ENCODE measurements at places on chromosomes 3 and 15.

DNA sequence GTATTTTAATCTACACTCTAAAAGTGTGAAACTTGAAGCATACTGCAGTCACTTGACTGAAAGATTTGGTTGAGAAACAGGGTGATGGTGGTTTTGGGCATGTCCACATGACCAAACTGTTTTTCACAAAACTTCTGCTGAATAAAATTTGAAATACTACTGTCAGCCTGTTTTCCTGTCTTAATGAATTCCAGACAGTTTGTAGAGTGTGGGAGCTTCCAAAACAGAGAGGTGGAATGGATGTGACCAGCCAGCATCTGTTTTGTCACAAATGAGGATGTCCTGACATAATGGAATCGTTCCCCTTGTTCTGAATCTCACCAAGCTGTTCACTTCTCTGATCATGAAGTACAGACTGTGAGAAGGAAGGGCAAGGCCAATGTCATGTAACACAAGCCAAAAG lies 11.8 kb downstream of the MITF start:
- DNase-seq = no peak

- DNase-seq = peak; percentile 28
Measured at GRCh38 chr15:74870436-74871215, 2.5 kb downstream of the SCAMP2 start.

DNA sequence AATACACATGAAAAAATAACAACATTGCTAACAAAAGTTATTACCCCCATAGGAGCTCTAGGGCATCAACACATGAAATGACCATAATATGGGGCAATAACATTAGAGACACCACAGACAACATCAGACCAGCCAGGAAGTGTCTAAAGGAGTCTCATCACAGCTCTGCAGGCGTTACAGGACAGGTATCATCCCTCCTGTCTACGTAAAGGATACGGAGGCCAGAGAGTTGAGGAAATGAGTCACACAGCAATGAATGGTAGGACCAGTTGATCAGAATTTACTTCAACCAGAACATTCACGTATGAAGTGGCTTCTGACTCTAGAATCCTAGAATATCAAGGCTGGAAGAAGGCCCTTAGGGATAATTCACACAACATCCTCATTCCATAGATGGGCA lies 1.8 kb downstream of the NME9 start:
- DNase-seq = no peak

DNA sequence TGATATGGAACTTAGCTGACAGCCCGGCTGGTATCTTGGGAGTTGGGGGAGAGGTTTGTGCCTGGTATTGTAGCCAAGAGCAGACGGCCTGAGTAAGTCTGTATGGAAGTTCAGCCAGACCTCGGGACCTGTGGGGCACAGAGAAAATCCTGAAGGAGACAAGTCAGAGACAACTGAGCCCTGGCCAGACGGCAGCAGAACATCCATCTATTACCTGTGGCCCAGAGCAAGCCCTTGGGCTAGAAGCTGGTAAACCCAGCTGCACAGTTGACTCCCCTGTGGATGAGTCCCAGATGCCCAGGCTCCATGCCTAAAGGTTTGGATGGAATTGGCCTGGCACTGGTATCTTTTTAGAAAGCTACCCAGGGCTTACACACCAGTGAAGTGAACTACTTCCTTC lies 70.4 kb upstream of the DLG1 start:
- DNase-seq = no peak

DNA sequence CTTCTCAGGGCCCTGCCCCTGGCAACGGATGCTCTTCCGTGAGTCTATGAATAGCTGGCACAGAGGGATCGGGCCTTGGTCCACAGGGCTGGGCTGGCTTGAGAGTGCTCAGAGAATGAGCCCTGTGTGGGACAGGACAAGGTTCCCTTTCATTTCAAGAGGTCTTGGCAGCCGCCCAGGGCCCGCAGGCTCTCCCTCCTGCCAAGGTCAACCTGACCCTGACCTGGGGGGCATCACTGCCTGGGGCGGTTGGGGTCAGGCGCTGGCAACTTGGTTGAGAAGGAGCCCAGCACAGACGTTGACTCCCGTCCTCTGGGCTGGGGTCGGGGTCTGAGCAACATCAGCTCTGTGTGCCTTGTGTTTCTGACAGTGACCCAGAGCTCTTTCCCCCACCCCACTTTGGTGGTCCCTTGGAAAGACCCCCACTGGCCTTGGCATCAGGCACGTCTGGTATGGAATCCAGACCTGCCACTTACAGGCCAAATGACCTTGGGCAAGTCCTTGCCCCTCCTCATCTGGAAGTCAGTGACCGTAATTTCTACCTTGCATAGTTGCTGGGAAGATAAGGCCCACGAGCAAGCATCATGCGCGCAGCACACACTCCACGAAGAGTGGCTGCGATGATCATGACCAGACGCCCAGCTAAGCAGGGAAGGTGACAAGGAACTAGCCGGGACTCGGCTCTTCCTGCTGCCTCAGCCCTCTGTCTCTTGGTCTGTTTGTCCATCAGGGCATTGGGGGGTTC lies 36.4 kb downstream of the EPHB3 start:
- DNase-seq = no peak

DNA sequence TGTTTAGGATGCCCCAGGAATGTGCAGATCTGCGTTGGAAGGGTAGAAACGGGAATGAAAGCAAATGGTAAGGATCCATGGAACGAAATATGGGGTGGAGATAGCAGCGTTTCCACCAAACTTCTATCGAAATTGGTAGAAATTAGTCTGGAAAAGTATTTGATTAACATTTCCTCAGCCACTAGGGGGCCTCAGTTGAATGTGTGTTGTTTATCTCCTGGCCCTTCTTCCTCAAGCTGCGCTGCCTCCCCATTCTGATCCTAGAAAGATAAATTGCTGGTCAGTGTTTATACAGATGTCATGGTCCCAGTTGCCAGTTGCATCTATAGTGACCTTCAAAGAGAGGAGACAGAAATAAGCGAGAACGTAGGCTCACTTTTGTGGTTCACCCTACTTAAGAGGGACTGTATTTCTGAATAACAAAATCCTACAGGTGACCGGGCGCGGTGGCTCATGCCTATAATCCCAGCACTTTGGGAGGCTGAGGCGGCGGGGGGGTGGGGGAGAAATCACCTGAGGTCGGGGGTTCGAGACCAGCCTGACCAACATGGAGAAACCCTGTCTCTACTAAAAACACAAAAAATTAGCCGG lies 457.1 kb downstream of the SQOR start:
- DNase-seq = peak; percentile 55

DNA sequence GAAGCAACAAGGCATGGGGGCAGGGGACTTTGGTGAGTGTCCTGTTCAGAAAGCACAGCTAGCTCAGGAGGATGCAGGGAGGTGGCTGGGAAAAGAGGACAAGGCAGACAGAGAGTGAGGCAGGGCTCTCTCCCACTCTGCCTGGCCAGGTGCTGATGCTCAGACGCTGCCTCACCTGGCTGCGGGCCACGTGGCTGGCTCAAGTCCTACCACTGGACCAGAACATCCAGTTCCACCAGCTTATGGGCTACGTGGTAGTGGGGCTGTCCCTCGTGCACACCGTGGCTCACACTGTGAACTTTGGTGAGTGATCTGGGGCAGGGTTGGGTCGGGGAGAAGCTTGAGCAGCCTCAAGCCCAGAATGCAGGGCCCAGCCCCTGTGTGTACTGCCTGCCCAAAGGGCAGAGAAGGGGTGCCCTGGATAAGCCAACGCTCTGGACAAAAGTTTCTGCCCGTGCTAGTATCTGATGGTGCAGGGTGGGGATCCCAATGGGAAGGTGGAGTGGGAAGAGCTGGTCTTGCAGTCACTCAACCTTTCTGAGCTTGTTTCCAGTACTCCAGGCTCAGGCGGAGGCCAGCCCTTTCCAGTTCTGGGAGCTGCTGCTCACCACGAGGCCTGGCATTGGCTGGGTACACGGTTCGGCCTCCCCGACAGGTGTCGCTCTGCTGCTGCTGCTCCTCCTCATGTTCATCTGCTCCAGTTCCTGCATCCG lies 20.9 kb downstream of the NOX5 start:
- DNase-seq = peak; percentile 23

DNA sequence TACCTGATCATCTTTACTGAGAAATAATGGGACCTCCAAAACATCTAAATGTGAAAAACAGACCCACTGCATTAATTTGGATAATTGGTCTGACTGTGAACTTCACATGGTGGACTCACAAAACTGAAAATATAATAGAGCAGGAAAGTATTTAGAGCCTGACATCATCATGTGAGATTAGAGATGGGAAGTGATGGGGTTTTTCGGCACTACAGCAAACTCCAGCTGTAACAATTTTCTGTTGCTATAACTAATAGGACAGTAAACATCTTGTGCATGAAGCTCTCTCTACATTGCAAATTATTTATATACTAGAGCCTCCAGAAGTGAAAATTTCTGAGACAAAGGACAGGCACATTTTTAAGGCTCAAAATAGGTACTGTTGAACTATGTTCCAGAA lies 32.2 kb downstream of the VEPH1 start:
- DNase-seq = no peak

GRCh38 chr3:114401346-114401745 lies 107.5 kb downstream of the TIGIT start:
- no peak for DNase-seq

DNA sequence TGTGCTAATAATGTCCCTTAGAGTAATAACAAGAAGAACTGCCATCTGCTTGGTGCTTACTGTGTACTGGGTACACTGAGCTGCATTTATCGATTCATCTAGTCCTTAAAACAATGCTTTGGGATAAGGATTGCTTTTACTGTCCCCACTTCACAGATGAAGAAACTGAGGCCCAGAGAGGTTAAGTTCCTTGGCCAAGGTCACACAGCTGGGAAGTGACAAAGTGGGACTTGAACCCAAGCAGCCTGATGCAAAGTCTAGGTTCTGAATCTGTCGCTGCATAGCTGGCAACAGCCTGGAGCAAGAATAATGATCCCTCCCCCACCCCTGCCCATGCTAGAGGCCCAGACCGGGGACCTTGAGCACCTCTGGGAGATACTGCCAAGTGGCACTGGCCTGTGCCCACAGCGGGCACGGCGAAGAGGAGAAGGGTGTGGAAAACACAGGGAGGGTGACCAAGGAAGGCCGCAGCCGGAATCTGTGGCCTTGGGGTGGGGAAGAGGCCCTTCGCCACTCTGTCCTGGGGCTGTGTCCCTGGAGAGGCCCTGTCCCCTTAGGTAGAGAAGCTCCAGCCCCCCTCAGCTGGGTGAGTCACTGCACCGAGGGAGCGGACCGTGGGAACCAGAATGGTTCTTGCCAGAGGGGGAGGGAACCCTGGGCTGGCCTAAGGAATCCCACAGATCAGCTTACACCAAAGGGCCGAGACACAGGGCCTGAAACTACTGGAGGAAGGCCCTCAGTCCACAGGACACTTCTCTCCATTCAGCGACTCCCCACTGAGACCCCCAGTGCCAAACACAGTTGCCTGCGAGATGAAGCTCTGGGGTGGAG lies 3.5 kb downstream of the PLXND1 start:
- DNase-seq = peak; percentile 96

DNA sequence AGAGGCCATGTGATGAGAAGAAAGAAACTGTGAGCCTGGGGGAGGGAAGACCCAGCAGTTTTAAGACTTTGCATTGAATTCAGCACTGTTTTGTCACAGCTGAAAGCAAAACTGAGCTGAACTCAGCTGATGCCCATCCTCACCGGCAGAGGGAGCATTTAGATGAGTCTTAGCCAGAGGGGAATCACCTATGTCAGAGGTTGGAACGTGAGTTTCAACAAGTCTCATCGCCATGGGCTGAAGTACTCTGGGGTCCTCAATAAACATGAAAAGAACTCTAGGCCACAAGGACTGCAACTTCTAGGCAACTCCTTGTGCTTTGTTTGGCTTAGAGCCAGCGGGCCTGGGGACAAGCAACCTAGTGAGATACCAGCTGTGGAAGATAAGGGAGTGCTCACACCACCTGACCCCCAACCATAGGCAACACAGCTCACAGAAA lies 324.5 kb downstream of the TBL1XR1 start:
- DNase-seq = peak; percentile 56

DNA sequence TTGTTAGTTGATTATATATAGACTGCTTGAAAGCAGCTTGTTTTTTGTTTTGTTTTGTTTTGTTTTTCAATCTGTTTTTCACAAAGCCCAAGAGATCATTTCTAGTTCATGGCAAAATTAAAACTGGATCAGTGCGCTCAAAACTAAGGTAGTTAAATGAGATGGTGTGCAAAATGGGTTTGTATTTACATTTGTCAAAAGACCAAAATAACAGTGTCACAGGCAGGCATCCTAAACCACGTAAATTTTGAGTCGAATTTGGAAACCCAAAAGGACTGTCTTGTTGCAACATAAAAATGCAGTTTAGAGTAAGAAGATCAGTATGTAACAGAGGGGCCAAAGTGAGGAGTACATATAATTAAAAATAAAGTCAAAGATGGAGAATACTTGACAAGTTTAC lies 2.4 kb downstream of the DMXL2 start:
- no peak for DNase-seq

DNA sequence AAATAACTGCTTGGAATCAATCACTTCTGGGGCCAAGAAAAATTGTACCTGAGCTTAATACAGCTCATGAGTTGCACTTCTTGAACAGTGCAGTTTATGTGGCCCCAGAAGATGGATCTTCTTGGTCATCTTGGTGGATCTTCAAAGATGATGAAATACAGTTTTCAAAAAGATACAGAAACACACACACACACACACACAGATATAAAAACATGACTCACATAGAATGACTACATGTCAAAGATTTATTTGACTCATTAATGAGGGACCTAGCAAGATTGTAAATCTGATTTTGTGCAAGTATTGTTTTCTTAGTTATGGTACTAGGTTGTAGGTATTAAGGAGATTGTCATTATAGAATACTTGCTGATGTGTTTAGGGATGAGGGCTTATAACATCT lies 32.6 kb downstream of the PDCD6IP start:
- DNase-seq = peak; percentile 16

DNA sequence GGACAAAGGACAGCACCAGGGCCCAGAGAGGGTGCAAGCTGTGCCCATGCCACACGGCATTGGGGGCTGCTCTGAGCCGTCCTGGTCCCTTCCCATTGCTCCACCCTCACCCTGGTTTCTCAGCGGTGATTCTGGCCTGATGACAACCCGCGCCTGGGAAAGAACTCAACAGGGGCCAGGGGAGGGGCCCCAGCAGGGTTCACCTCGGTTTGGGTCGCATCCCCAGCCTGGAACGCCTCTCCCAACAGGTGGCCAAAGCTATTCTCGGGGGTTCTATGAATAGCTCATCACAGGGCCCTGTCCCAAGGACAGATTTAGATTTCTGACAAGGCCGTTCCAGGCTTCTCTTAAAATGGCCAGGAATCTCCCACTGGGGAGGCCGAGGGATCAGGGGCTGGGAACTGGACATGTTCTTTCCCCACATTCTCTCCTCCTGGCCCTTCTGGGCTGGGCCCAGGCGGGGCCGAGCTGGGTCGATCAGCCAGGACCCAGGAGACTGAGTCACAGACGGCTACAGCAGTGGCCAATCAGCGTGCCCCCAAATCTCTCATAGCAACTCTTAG lies 17.9 kb downstream of the GRIP2 start:
- no peak for DNase-seq

DNA sequence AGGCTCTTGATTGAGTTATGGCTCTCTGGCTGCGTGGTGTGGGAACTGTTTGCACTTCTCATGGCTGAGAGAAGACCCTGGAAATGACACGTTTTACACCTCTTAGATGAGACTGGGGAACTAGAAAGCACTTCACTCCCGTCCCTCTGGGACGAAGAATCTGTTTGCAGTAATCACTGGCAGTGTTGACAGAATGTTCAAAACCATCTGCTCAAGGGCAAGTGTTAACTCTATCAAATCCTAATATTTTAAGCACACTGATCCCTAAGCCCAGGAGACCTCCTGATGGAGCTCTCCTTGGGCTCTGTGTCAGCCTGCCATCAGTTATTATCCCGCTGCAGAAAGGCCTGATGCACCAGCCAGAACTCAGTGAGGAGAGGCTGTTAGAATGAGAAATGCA lies 323.8 kb upstream of the DNAJC19 start:
- no peak for DNase-seq

GRCh38 chr3:20326541-20326940 lies 140.5 kb upstream of the SGO1 start:
- DNase-seq = peak; percentile 59

- no peak for DNase-seq
Measured at GRCh38 chr3:62892951-62893350, 17.7 kb upstream of the CADPS start.

All from foreskin fibroblast (primary cell).